Neural cell (in vitro differentiated cells): ENCODE measurements at places on chromosomes 4 and X. TPM values are rescaled to one million over a fixed set of nuclear protein-coding genes. Genes with fewer than 3 reads are reported as not detected.

SMR3B gene
- not detected in 2 replicates for polyA plus RNA-seq

RAB9B gene
- polyA plus RNA-seq: 50.6 TPM in 2 replicates

STPG2 gene
- polyA plus RNA-seq: not detected in 2 replicates

TLR7 gene
- not detected in 2 replicates for polyA plus RNA-seq

BEX2 gene
- polyA plus RNA-seq: 603 and 631 TPM in 2 replicates
